T-helper 22 cell (primary cell): ENCODE measurements at places on chromosomes 3 and 15.
A peak's percentile ranks its signal among the peaks of the same experiment; 100 is the strongest.

DNA sequence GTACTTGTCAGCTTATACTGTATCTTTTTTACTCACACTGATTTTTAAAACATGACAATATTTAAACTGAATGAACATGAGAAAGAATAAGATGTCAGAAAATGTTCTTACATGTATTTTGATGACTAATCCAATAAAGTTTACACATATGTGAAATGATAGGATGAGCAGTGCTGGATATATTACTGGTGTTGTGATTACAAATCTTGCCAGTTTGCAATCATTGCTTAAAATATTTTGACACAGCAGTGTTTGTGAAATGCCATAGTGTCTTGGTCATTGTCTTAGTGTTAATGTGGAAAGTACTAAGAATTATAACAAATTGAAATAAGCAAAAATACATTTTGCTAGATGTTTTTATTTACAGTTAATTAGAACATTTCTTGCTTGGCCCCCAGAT is 118.7 kb upstream of the MLF1 start:
- DNase-seq: no peak

GRCh38 chr3:78875851-78876250 is 891.9 kb downstream of the ROBO1 start:
- no peak for DNase-seq

DNA sequence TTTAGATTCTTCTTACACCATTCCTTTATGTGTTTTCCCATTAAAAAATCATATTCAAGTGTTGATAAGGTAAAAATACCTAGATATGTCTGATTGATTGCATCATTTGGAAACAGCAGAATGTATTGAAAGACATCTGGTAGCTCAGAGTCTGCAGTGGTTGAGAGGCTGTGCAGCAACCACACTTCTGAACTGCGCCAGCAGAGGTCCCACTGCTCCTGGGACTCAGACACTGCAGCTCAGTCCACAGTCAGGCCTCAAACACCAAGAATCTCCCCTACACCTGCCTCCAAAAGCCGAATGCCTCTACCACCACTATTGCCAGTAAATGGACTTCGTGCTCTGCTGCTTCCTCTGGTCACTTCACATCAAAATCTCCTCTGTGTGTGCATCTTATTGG is 176.9 kb upstream of the LMCD1 start:
- DNase-seq: peak; percentile 23

DNA sequence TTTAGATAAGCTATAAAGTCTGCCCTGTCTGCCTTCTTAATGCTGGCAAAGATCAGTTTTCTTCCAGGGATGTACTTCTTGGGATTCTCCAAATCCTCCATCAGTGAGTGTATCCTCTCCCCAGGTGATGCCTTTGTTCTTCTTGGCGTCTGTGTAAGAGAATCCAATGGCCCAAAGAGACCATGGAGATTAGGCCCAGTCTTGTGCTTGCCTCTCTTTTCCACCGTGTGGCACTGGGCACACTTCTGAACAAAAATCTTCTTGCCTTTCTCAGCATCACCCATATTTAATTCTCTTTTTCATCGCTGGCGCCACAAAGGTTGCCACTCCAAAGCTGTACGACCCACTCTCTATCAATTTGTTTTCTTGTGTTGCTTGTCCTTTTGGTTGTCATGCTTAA is 32.2 kb upstream of the TAMM41 start:
- DNase-seq: no peak

GRCh38 chr3:114178770-114179368 is at the start of gene DRD3:
TSS of gene DRD3 (minus strand) at chr3:114179052. CDS start at chr3:114171992, 7,060 bp downstream.
- DNase-seq: no peak

- DNase-seq: no peak
Observed at GRCh38 chr3:161177991-161178390, 43.1 kb upstream of the NMD3 start.

DNA sequence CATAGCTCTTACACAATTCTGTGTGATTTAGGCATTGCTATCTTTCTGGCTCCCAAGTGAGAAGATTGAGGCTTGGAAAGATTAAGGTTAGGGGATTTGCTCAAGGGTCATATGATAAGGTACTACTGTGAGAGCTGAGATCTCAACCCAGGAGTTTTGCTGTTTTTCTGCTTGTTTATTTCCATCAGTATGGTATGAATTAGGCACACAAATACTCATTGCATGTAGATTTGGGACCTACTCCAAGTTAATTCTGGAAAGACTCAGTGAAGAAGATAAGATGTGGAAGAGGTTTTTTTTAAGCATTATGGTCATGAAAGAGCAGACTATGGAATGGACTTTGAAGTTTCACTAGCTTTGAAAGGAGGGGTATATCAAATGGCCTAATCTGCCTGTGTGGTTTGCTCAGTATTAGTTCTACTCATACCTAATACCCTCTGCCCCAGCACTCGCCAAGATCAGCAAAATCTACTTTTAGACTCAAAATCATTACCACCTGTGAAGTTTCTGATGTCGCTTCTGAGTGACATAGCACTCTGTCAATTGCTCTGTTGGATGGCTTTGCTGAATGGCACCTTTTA is 12.5 kb downstream of the MBNL1 start:
- DNase-seq: no peak

DNA sequence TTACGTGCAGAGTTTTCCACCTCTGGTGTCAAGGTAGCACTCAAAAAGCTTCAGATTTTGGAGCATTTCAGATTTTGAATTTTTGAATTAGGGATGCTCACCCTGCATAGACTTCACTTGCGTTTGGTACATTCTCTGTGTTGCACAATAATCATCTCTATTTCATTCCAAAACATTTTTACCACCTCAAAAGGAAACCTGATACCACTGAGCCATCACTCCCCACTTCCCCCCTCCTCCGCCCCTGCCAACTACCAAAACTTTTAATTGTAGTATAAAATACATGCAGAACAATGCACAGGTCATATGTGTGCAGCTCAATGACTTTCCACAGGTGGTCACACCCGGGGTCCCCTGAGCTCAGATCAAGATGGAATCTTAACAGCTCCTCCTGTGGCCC is 208.8 kb downstream of the SV2B start:
- DNase-seq: no peak

DNA sequence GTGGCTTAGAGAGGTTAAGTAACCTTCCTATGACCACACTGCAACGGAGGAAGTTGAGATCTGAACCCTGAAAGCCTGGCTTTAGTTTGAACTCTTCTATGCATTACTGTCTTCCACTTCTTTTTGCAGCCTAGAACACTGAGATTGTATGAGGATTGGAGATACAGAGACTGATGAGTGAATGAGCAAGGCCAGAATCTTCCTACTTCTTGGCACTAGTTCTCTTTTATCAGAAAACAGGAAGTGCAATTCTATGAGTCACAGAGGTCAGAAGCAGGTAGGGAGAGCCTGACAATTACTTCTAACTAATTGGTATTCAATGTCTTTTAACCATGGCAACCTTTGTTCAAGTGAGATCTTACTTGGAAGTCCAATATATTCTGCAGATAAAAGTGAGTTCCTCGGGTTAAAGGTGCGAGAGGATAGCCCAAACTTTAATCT is 219.0 kb downstream of the SHQ1 start:
- no peak for DNase-seq

DNA sequence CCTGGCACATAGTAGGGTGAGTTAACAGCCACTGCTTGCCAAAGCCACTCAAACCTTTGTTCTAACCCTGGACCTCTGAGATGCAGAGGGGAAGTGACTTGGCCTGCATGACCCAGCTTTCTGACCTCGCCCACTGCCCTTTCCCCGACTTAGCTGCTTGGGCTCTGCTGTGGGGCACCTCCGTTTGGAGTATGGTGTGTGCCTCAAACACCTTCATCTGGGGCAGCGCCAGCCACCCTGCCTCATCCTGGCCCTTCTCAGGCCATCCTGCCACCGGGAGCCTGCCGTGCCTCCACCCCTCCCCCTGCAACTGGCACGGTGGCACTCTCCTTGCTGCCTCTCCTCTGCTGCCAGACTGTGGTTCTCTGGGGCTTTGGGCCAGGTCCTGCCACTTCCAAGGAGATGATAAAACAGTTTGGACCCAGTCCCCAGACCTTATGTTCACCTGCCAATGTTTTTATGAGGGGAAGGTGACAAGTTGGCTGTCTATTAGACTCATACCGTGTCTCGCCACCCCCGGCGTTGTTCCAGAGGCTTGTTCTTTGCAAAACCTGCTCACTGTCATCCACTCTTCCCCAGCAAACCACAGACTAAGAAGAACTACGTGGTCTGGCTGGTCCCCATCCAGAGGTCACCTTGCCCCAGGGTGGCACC is 32.2 kb downstream of the SLC6A6 start:
- DNase-seq: no peak

DNA sequence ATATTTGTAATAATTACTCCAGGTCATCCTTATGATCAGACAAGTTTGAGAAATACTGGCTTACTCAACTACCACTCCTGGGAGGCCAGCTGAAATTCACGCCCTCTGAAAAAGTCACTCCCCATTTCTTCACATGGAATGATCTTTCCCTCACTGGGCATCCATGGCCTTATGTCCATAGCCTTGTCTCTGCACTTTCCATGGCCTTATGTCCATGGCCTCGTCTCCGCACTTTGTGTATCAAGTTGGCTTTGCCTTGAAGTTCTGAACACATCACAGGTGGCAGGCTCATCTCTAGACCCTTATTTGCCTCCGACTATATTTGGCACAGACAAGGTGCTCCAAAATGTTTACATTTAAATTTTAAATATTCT is 58.1 kb upstream of the HACD2 start:
- DNase-seq: no peak

DNA sequence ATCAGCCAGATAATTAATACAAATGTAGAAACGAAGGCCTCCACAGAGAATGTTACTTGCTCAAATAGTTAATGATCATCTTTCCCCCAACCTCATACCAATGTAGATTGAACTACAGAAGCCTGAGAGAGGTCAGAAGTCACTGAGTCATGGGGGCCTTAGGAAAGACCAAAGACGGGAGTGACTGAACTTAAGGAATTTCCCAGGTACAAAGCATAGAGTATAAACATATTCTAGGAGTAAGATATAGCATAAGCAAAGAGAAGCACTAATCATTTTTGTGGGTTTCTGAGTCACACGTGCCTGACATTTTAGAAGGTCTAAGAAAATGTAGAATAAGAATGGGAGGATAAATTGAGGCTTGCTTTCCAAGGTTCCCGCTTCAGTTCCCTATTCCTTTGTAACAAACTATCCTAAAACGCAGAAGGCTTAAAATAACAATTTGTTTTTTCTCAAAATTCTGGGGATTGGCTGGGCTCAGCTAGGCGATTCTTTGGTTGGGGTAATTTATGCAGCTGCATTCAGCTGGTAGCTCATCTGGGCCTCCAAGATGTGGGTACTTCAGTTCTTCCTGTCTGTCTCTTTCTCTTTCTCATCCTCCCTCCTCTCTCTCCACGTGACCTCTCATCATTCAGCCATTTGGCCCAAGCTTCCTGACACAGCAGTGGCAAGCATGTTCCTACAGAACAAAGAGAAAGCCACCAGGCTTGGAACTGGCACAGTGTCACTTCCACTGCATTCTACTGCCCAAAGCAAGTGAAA is 422.6 kb downstream of the FOXP1 start:
- no peak for DNase-seq

DNA sequence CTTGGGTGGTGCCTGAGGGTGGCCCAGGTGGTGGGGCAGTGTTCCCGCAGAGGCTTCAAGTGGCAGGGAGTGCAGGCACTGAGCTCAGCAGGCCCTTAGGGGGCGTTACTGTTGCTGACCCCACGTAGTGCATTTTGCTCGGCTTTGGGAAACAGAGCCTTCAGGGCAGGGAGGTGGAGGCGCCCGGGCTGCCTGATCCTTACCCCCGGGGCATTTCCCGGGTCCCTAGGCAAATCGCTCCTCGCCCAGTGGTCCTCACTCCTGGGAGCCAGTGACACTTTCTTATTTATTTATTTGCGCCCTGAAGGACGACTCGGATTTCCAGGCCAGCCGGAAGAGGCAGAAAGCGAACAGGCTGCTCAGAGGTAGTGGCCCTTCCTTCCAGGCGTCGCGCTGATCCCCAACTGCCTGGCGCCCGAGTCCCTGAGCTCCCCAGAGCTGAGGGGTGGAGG is 10.1 kb upstream of the FOXB1 start:
- DNase-seq: no peak

DNA sequence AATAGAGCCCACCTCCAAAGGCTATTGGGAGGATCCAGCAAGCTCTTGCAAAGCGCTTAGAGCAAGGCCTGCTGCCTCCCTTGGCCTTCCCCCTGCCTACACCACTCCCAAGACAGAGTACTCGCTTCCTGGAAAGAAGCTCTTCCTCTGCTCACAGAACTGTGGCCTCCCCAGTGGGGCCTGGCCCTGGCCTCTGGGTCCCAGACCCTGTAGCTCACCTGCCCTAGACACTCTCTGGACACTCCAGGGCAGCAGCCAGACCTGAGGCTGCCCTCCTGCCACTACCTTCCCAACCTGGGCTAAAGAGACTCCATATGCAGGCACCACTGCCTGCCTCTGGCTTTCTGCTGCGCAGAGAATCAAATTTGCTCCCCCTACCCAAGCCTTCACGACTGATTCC is 49.9 kb downstream of the GRIP2 start:
- no peak for DNase-seq

DNA sequence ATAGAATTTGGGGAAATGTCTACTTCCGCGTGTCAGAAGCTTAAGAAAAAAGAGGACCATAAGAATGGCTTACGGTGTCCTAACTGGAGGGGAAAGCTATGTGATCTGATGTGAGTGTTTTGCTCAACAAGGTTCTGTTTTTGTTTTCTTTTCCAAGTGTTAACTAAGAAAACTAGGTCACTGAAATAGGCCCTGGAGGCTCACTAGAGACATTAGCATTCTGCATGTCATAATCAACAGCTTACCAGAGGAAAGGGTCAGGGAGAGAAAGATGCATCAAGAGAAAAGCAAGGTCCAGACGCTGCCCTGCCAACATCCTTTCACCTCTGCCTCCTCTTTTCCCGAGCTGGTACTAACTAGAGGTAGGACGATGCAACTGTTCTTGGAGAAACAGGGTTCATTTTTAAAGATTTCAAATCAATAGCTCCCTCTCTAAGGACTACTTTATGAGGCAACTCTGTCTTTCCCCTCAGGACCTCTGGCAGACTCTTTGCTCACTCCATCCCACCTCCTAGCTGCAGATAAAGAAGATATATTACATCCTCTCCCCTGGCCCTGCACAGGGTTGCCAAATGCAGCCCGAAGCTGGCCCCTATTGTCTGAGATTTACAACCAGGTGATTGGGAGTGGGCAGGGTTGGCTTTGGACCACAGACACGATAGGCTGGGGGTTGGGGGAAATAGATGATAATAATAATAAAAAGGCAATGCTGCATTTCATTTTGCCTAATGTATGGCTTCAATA is 209.9 kb upstream of the SLC2A2 start:
- DNase-seq: no peak

- DNase-seq: no peak
Observed at GRCh38 chr3:183824761-183825455, 469 bp downstream of the MAP6D1 start.

- DNase-seq: no peak
Observed at GRCh38 chr3:12454816-12455121, 29.5 kb upstream of the TSEN2 start.
